ENCODE measurements at places on chromosomes 6 and 20. TPM values are rescaled to one million over a fixed set of nuclear protein-coding genes. Genes with fewer than 3 reads are reported as not detected.

- H3K27me3 ChIP-seq: no peaks in the 10 kb centered on the region
- H3K4me1 ChIP-seq: no peaks in the 10 kb centered on the region
- no peak overlapping the region for H3K27ac ChIP-seq
Observed at GRCh38 chr6:2270054-2270453, 24.6 kb upstream of the GMDS start.

- no peak for DNase-seq
- no peaks in the 10 kb centered on the region for H3K27me3 ChIP-seq
- no peak overlapping the region for H3K4me3 ChIP-seq
- H3K27ac ChIP-seq: no peak overlapping the region
Observed at GRCh38 chr6:155635416-155635815, 179.8 kb upstream of the NOX3 start.

DNA sequence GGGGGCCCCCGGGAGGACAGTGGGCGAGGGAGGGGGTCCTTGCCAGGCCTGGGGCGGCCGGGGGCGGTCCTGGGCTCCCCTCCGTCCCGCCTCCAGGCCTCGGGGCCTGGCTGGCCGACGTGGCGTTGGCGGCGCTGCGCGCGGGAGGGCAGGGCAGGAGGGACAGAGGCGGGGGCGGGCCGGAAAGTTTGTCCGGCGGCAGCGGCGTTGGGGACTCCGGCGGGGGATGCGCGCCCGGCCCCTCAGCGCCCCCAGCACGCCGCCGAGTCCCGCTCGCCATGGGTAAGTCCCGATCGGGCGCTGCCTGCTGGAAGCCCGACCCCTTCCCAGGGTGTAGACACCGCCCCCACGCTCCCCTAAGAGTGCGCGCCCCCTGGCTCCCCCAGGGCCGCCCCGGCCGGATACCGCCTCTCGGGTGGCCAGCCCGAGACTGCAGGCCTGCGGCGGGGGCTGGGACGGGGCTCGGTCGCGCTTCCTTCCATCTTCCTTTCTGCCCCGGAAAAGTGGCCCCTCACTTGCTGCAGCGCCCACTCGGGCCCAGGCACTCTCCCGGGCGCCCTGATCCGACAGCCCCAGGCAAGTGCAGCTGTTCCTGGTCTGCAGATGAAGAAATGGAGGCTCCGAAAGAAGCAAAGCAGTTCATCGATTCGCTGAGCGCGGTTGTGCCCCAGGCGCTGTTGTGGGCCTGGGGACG lies at the start of gene SLC2A10:
Gene SLC2A10, plus strand, starts transcription at position 191 of the 694 bp plus-strand sequence. Its CDS starts 88 bp downstream, at position 279.
- H3K4me3 ChIP-seq: peak within 1 kb of the TSS; percentile 81
- peak within 1 kb of the TSS; percentile 4 for H3K27ac ChIP-seq

DNA sequence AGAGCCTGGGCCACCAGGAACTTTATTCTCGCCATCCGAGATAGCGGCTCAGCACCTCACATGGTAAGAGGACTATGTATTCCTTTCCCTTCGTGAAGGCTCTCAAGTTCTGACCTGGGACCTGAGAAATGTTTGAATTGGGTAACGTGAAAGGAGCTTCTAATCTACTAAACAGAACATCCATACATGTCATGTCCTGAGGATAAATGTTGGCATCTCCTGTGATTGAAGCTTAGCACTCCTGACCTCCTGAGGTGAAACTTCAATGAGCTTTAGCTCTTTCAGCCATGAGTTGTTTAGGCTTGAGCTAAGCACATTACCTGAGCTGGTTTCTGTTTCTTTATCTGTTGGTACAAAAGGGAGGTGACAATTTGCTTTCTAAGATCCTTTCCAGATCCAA lies 280.9 kb downstream of the PACRG start:
- no peaks in the 10 kb centered on the region for H3K4me1 ChIP-seq
- H3K4me3 ChIP-seq: no peak overlapping the region
- H3K27ac ChIP-seq: no peak overlapping the region
- H3K36me3 ChIP-seq: no peaks in the 10 kb centered on the region

DNA sequence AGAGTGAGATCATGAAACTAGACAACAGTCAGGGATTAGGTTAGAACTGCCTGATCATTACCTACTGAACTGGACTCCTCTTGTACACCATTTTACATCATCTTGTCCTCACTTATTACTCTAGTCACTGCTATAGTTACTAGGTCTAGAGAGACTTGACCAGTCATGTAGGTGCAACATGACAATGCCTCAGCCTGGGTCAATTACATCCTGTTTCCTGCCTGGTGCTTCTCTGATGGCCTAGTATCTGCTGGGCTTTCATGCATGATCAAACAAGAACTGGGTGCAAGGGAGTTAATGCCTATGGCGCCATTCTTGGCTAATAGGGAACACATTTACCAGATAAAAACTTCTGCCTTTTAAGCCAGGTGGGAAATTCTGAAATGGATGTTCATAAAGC lies 39.2 kb upstream of the MMS22L start:
- no peaks in the 10 kb centered on the region for H3K27me3 ChIP-seq
- no peak overlapping the region for H3K27ac ChIP-seq
- no peak for DNase-seq
- H3K4me1 ChIP-seq: no peaks in the 10 kb centered on the region
- no peak overlapping the region for H3K4me3 ChIP-seq

GRCh38 chr6:63307581-63308246 lies 12.1 kb downstream of the LGSN start:
- no peak for DNase-seq
- no peak overlapping the region for H3K4me3 ChIP-seq
- H3K27me3 ChIP-seq: no peaks in the 10 kb centered on the region
- H3K36me3 ChIP-seq: no peaks in the 10 kb centered on the region

GRCh38 chr6:166470863-166471410 lies 88.2 kb upstream of the MPC1 start:
- no peaks in the 10 kb centered on the region for H3K4me1 ChIP-seq
- no peak overlapping the region for H3K27ac ChIP-seq
- no peak for DNase-seq
- H3K4me3 ChIP-seq: no peak overlapping the region
- peaks cover 2% of the 10 kb centered on the region for H3K36me3 ChIP-seq

DNA sequence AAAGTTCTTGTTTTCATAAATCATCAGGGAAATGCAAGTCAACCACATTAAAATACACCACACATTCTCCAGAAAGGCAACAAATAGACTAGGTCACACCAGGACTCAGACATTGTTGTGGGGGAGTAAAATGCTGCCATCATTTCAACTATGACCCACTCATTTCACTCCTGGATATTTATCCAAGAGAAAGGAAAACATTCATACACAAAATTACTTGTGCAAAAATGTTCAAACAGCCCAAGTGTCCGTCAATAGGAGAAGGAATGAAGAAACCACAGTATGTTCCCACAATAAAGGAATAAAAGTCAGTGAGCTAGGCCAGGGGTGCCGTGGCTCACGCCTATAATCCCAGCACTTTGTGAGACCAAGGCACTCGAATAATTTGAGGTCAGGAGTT lies 81.5 kb upstream of the QKI start:
- no peaks in the 10 kb centered on the region for H3K36me3 ChIP-seq
- no peak overlapping the region for H3K27ac ChIP-seq
- no peaks in the 10 kb centered on the region for H3K4me1 ChIP-seq
- DNase-seq: no peak

GRCh38 chr6:105995391-105995865 lies 90.7 kb upstream of the PRDM1 start:
- H3K4me3 ChIP-seq: no peak overlapping the region
- H3K36me3 ChIP-seq: no peaks in the 10 kb centered on the region
- no peak overlapping the region for H3K27ac ChIP-seq
- no peak for DNase-seq
- H3K4me1 ChIP-seq: no peaks in the 10 kb centered on the region

DNA sequence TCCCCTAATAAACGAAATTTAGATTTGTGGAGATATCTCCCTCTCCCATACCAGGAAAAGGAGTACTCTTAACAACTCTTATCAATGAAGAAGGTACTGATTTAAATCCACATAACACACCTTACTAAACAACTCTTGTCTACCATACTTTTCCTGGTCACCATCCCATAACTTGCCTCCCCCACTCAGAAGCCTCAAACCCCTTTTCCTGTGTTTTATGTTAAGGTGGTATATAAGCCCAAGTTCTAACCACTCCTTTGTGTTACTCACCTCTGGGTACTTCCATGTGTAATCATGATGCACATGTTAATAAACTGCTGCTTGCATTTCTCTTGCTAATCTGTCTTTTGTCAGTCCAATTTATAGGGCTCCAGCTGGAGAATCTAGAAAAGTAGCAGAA lies 330.7 kb downstream of the CD83 start:
- H3K4me3 ChIP-seq: no peak overlapping the region
- no peaks in the 10 kb centered on the region for H3K27me3 ChIP-seq
- H3K4me1 ChIP-seq: no peaks in the 10 kb centered on the region
- no peaks in the 10 kb centered on the region for H3K36me3 ChIP-seq
- no peak for DNase-seq

DNA sequence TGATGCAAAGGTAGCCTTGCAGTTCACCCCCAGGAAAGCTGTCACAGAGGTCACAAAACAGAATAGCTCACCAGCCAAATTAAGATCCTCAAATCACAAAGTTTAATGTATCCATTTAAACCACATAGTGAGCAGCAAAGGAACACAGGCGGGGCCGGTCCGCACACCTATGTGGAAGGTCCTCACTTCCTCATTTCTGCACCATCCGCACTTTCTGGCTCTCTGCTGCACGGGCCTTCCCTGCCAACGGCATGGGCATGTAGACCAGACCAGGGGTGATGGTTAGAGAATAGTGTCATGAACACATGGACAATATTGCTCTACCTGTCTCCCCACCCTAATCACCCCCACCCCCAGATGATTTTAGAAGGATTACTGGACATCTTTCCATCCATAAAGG lies 12.1 kb upstream of the TBXT start:
- no peaks in the 10 kb centered on the region for H3K4me1 ChIP-seq
- H3K4me3 ChIP-seq: no peak overlapping the region
- H3K36me3 ChIP-seq: no peaks in the 10 kb centered on the region

Gene B3GAT2
- total RNA-seq: not detected

Gene ALDH8A1
- 4.1 TPM for total RNA-seq

Gene OR2H1
- total RNA-seq: not detected

Gene COL19A1
- total RNA-seq: 1.8 TPM

Gene POPDC3
- total RNA-seq: not detected

Gene LPA
- not detected for total RNA-seq

Gene PPP1R16B
- 17.6 TPM for total RNA-seq

Gene MATN4
- 0.69 TPM for total RNA-seq

Data from aorta (tissue), 5 donors.